ENCODE measurements at places on chromosomes 7 and 10.

DNA sequence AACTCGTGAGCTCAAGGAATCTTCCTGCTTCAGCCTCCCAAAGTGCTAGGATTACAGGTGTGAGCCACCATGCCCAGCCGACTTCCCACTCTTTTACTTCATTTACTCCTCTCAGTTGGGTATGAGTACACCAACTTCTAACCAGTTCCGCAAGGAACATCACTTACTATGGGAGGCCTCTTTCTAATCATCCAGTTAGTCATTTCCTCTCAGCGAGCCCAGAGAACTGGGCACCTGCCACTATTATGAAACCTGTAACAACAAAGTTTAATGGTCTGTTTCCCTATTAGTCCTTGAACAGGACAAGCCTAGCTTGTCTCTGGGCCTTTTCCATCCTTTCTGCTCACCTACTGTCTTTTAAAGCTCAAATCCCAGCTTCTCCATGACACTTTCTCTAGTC lies 88.8 kb downstream of the DNMBP start:
- no peak for DNase-seq

- DNase-seq: no peak
Observed at GRCh38 chr7:47605816-47606575, 24.1 kb upstream of the TNS3 start.

GRCh38 chr7:90568213-90568612 lies 27.9 kb upstream of the CDK14 start:
- no peak for DNase-seq

- no peak for DNase-seq
Observed at GRCh38 chr7:87627634-87627994, 584 bp upstream of the RUNDC3B start.

GRCh38 chr7:1899196-1899595 lies 229.1 kb downstream of the ELFN1 start:
- DNase-seq: no peak

- DNase-seq: no peak
Observed at GRCh38 chr10:117723343-117723742, 180.8 kb downstream of the EMX2 start.

DNA sequence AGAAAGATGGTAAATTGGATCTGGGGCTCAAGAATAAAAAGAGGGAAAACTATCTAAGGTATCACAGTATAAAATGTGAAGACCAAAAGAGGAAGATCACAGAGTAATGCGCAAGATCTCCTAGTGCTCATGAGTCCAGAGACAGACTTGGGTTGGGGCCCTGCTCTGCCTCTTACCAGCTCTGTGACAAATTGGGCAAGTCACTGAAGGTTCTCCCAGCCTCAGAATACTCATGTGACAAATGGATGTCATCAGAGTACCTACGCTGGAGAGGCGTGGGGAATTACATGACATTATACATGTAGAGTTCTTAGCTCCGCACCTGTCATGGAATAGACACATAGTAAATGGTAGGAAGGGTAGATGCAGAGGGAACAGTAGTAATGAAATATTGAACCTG lies 124.4 kb downstream of the DOCK4 start:
- DNase-seq: no peak

DNA sequence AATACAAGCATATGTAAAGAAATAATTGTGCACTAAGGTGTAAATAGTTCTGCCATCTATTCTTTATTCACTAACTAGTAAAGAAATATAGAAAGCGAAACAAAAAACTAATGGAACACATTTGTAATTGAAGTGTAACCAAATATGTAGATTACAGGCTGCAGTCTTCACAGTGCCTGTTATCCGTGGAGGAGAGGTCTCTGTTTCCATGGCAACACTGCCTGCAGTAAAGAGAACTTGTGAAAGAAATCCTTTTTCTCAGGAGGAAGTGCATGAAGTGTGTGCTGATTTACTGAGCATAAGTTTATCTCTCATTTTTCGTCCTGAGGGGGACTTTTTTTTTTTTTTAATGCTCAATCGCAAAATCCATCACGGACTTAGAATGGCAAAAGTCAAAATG lies 102.5 kb downstream of the APBB1IP start:
- DNase-seq: no peak

DNA sequence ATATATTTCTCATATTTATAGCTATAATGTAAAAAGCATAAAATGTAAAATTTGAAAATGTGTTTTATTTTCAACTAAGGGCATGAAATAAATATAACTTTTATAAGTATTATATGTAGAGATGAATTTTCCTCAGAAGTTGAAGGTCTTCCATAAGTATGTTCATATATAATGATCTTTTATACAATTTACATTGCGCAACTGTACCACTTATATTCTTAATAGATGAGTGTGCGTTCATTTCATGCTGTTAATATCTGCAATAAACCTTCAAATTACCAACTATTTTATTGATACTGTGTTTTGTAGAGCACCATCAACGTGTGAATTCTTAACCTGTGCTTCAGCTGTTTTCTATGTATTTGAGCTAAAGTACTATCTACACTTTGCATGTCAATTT lies 285.3 kb downstream of the CNTNAP2 start:
- DNase-seq: no peak

- DNase-seq: no peak
Observed at GRCh38 chr10:62831346-62831745, 15.2 kb upstream of the EGR2 start.

DNA sequence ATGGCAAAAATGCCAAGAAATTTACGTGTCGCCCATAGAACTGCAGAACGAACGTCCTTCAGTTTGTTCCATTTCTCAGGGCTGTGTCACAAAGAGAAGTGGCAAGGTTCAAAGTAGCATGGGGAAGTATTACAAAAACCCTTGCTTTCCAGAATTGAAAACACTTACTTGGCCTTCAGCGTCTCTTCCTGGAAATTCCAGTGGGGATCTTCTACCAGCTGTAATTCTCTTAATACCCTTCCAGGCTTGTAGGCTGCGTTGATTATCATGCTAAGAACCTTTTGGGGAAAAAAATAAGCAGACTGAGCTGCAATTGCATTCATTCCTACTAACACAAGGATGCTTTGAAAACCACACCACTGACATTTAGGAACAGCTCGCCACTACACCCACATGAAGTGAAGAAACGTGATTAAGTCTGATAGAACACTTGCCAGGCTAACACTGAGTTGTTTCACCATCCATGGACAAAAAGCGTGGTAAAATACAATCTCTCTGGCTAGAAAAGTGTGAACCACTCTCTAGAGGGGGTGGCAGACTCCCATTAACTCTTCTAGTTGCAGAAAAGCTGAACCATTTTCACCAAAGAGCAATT lies 222.3 kb downstream of the SFMBT2 start:
- no peak for DNase-seq

DNA sequence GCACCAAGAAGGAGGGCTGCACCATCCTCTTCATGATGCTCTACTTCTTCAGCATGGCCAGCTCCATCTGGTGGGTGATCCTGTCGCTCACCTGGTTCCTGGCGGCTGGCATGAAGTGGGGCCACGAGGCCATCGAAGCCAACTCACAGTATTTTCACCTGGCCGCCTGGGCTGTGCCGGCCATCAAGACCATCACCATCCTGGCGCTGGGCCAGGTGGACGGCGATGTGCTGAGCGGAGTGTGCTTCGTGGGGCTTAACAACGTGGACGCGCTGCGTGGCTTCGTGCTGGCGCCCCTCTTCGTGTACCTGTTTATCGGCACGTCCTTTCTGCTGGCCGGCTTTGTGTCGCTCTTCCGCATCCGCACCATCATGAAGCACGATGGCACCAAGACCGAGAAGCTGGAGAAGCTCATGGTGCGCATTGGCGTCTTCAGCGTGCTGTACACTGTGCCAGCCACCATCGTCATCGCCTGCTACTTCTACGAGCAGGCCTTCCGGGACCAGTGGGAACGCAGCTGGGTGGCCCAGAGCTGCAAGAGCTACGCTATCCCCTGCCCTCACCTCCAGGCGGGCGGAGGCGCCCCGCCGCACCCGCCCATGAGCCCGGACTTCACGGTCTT lies 1.9 kb downstream of the FZD1 start:
- DNase-seq: no peak

DNA sequence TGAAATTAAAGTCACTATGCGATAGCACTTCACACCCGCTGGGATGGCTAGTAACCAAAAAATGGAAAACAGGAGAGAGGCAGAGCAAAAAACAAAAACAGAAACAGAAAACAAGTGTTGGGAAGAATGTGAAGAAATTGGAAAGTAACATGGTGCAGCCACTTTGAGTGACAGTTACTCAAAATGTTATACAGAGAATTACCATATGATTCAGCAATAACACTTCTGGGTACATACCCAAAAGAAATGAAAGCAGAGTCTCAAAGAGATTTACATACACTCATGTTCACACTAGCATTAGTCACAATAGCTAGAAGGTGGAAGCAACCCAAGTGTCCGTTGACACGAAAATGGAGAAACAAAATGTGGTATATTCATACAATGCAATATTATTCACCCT lies 88.6 kb upstream of the KCNIP2 start:
- DNase-seq: no peak

- DNase-seq: no peak
Observed at GRCh38 chr10:60732807-60733516, 45.3 kb upstream of the CDK1 start.

- DNase-seq: no peak
Observed at GRCh38 chr10:118967160-118967559, 62.4 kb upstream of the NANOS1 start.

DNA sequence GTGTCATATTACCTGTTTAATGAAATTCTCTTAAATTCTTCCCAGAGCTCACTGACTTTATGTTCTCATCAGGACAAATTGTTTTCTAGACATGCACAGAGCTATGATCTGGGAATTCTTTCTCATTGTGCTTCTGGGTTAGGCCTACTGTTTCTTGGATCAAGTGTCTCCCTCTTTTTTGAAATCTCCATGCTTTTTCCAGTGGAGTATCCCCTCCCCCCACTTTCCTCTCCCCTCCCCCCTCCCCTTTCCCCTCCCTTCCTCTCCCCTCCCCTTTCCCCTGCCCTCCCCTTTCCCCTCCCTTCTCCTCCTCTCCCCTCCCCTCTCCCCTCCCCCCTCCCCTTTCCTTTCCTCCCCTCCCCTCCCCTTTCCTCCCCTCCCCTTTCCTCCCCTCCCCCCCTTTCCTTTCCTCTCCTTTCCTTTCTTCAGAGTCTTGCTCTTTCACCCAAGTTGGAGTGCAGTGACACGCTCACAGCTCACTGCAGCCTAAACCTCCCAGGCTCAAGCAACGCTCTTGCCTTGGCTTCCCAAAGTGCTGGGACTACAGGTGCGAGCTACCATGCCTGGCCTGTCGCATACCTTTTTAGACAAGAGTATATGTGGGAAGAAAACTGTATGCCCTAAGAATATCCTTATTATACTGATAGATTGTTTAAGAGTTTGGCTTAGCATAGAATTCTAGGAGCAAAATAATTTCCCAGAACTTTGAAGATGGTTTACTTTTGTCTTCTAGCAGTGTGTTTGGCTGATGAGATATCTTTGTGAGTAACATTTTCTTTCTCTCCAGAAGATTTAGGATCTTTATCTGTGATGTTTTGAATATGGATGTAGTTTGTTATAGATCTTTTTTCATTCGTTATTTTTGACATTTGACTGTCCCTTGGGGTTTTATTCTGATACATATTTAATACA lies 2.5 kb downstream of the DYNC2I1 start:
- peak; percentile 46 for DNase-seq

DNA sequence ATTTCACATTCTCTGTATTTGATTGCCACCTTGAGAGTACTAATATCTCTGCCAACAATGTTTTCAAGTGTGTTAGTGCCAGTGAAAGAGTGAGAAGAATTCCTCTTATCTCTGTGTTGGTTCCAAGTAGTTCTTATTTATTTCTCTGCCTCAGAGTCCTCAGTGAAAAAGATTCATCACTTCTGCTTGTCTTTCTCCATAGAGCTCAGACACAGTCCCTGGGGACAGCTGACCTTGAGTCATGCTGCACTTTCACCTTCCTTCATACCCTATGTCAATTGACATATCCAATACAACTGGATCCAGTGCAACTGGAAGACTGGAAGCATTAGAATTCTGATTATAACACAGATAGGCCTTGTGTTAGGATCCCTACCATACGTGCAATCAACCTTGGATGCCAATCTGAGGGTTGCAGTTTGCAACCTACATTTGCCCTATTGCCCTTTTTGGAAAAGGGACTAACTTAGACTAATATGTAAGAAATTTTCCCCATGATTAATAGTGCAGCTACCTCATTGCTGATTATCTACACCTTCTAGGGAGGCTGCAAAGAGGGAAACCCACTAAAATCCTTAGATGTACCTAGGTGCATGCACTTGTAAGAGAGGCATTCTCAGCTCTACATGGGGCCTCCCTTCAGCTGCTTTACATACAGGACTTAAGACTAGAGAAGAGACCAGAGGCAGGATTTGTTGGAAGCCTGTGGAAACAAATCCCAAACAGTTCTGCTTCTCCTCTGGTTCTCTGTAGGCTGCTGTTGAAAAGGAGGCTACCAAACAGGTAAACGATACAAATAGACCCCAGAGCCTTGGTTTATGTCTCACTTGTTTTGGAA lies 8.4 kb downstream of the IFIT2 start:
- DNase-seq: no peak

GRCh38 chr10:14032406-14032998 lies 298.2 kb downstream of the FRMD4A start:
- peak; percentile 67 for DNase-seq

DNA sequence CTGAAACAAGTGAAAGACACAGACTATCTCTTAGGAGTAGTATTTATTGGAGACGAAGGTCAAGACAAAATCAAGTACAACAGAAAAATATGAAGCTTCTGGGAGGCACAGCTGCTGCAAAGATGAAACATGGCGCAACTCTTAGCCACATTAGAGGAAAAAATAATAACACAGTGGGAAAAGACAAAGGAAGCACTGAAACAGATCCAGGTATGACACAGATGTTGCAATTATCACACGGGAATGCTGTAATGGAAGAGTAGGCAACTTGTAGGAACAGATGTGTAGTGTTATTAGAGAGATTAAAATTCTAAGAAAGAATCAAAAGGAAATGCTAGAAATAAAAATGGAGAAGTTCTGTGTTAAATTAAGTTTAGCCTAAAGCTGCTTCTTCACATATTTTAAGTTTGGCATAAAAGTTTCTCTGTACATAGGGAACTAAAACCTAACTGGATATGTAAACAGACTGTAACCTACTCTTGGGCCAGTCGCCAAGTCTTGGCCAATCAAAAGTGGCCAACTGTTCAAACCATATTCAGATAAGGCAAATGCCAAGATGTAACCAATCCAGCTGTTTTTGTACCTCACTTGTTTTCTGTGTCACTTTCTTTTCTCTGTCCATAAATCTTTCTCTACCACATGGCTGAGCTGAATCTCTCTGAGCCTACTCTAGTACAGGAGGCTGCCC lies 1132.0 kb upstream of the LRRTM3 start:
- no peak for DNase-seq

- DNase-seq: no peak
Observed at GRCh38 chr7:153939177-153939576, 113.0 kb upstream of the DPP6 start.

GRCh38 chr7:29619848-29620555 lies 56.4 kb downstream of the PRR15 start:
- no peak for DNase-seq

- DNase-seq: peak; percentile 46
Observed at GRCh38 chr10:69906425-69906824, 104.7 kb downstream of the COL13A1 start.

GRCh38 chr10:114869520-114869892 lies 47.9 kb downstream of the FHIP2A start:
- no peak for DNase-seq

GRCh38 chr7:108055611-108056021 lies 52.7 kb upstream of the LAMB1 start:
- DNase-seq: no peak

Measured in Karpas-422 (cell line).